Activated CD4-positive, CD25-positive, alpha-beta regulatory T cell (primary cell): ENCODE measurements at places on chromosomes 2 and 18.

DNA sequence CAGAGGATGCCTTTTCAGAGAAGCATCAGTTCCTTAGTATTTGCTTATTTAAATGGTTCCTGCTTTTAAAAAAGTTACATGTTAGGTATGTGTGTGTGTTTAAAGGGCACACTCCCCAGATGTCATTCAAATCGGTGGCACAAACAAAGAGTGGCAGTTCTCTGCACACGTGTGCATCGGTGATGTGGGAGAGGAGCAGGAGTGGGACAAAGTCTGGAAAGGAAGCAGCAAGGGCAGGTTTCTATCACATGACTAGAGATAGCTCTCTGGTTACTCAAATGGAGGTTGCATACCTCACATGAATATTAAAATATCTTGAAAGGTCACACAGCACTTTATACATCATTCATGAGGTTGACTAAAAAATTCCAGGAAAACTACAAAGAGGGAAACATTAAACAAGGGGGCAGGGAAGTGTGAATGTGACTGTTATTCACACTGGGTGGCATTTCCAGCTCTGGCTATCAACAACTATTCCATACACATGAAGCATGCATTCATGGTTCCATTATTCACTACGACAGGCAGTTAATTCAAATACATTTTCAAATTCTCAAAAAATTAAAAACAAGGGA is 64.7 kb downstream of the SEPTIN10 start:
- no peak for DNase-seq

DNA sequence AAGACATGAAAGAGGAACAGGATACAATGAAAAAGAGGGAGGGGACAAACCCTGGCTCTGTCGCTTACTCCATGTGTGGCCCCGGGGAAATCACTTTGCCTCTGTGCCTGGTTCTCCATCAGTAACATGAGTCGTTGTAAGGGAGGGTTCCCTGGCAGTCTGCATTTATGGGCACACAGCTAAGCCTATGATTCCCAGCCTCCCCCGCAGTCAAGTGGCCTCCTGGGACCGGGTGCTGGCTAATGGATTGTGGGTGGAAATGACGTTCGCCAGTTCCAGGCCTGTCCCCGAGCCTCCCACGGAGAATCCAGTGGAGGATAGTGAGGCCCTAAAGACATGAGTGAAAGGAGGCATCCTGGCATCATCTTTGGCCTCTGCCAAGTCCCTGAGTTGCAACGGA is 42.7 kb downstream of the SFXN5 start:
- DNase-seq: no peak

DNA sequence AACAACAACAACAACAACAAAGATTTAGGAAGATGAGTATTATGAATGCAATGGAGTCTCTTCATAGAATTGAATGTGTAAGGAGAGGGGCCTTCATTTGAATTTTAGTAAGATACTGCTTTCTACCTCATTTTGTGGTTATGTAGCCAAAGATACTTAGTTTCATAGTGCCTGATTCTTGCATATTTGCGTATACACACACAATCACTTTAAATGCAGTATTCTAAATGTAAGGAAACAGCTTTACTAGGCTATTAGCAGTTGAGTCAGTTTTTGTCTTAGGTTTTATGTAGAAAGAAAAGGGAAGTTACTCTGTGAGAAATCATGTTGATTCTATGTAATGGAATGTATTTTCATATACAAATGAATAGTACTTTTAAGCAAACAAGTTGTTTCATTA is 80.5 kb downstream of the HAUS1 start:
- no peak for DNase-seq

GRCh38 chr2:170925923-170926322 is 3.1 kb upstream of the GORASP2 start:
- DNase-seq: no peak

- DNase-seq: no peak
These were observed 22.6 kb upstream of the SUCLG1 start for GRCh38 chr2:84481702-84482101.

GRCh38 chr2:194559964-194560363 is 1097.1 kb upstream of the SLC39A10 start:
- DNase-seq: no peak

DNA sequence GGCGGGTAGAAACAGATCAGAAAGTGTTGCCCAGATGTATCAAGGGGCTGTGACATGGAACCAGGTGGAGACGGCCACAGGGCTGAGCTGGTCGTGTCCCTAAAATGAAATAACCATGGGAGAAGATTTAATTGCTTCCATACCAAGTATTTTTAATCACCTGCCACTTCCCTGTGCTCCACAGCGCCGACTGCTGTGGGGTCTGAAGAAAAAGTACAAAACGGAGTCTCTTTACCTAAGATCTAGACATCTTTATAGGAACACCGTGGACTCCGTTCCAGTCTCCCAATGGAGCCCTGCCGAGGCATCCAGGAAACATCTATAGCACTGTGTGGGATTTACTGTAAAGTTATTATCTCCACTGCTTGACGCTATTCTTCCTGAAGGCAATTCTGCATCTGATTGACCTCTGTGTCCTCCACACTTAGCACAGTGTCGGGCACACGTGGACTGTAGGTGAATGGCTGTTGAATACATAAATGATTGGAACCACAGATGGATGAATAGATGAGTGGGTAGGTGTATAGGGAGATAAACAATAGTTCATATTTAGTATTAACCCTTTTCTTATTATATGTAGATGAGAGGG is 21.6 kb upstream of the GYPC start:
- no peak for DNase-seq

GRCh38 chr2:102803041-102803896 is 41.4 kb downstream of the TMEM182 start:
- DNase-seq: no peak

DNA sequence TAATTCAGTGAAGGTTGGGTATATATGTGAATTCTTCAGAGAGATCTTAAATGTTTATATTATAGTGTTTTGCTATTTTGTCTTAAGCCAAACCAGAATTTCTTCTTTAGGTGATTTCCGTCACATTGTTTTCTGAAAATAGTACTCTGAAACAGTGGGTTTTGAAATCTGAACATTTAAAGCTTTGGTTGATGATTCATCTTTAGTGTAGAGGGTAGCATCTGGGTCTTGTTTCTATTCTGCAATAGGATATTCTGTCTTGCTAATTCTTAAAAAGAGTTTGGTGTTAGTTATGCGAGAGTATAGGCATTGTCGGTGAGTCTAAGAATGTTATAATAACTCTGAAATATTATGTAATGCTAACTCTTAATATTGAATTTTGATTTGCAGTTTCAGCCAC is 69.6 kb upstream of the FAM237A start:
- no peak for DNase-seq

GRCh38 chr18:2956056-2956455 is 56.9 kb downstream of the LPIN2 start:
- no peak for DNase-seq

- DNase-seq: no peak
These were observed 15.1 kb downstream of the GMCL1 start for GRCh38 chr2:69844560-69844959.

GRCh38 chr2:185967335-185967734 is 228.7 kb downstream of the FSIP2 start:
- DNase-seq: no peak

DNA sequence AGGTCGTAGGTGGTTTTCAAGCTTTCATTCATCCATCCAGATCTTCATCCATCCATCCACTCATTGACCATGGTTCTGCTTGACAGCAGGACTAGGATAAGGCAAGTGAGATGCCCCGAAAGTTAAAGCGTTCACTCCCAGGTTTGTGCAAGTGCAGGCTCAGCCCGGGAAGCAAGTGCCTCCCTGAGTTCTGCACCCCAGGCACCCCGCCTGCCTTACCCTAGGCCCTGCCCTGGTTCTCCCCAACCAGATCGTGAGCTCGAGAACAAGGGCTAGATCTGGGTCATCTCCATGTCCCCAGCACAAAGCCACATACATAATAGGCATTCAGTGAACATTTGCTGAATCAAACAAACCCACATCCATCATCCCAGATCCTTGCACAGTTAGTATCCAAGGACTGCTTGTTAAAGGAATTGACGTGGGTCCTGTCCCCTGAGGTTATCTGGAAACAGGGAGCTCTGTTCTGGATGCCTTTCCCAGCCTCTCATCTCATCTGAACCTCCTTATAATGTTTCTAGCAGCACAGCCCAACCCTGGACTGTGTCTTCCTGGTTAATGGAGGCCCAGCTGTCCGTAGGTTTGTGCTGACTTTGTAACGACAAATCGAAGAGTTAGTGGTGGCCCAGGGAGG is 116.1 kb upstream of the GPC1 start:
- DNase-seq: no peak

GRCh38 chr18:70489986-70490933 is 201.4 kb downstream of the SOCS6 start:
- no peak for DNase-seq

DNA sequence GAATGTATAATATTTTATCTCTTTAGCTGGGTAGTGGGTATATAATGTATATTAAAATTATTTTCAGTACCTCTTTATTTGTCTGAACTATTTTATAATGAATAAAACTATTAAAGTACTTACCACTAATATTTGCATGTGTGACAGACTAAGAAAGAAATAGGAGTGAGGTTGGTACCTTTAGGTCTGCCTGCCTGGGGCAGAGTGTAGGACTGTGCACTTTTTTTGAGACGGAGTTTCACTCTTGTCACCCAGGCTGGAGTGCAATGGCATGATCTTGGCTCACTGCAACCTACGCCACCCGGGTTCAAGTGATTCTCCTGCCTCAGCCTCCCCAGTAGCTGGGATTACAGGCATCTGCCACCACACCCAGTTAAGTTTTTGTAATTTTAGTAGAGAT is 18.8 kb downstream of the NCOA1 start:
- DNase-seq: no peak

GRCh38 chr2:118520246-118520645 is 327.2 kb downstream of the EN1 start:
- DNase-seq: no peak

DNA sequence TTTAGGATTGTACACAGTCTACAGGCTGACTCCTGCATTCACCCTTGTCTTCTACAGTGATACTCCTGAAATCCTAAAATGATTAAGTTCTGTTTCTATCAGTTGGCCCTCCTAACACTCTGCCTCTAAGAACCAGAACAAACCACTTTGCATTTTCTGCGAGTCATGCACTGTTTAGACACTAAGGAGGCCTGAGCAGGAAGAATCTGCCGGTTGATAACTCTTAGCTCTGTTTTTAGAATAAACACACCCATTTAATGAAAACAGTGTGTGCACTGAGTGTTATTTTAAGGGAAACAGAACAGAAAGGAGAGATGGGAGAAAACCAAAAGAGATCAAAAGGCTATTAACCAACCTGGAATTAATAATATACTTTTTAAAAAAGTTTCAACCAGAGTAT is 22.9 kb upstream of the SSB start:
- DNase-seq: no peak

GRCh38 chr2:209307161-209308001 is 116.5 kb upstream of the MAP2 start:
- no peak for DNase-seq

- DNase-seq: no peak
These were observed 4.1 kb downstream of the MTA3 start for GRCh38 chr2:42572297-42573081.

DNA sequence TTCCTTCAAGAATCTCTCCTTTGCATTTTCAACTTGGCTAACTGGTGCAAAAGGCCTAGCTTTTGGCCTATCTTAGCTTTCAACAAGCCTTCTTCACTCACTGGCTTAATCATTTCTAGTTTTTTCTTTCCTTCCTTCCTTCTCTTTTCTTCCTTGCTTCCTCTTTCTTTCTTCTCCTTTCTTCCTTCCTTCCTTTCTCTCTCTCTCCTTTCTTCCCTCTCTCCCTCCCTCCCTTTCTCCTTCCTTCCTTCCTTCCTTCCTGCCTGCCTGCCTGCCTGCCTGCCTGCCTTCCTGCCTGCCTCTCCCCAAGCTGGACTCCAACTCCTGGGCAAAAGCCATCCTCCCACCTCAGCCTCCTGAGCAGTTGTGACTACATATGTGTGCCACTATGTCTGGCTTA is 176.2 kb upstream of the APCDD1 start:
- DNase-seq: no peak

- DNase-seq: no peak
These were observed 611 bp downstream of the NOL10 start for GRCh38 chr2:10688921-10689807.

DNA sequence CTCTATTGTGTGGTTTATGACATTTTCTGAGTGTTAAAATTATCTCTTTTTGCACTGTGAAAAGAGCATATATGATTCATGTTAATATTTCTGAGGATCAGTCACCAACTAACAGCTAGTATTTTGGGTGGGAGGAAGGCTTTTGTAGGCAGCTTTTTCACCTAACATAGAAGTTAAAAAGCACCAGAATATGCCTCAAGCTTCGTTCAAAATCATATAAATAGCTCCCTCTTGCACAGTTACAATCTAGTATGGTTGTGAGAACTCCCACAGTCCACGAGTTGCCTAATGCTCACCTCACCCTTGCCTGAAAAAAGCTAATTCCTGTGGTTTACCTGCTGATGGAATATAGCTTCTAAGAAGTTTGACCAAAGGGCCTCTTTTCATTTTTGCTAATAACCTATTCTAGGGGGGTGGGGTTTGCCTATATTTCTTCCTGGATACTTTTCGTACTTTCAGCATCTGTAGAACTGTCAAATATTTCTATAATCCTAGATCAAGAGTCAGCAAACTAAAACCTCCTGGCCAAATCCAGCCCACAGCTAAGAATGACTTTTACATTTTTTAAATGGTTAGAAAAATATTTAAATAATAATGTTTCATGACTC is 167.1 kb upstream of the FOSL2 start:
- no peak for DNase-seq

- DNase-seq: no peak
These were observed 255.7 kb upstream of the ACVR2A start for GRCh38 chr2:147589127-147589526.

DNA sequence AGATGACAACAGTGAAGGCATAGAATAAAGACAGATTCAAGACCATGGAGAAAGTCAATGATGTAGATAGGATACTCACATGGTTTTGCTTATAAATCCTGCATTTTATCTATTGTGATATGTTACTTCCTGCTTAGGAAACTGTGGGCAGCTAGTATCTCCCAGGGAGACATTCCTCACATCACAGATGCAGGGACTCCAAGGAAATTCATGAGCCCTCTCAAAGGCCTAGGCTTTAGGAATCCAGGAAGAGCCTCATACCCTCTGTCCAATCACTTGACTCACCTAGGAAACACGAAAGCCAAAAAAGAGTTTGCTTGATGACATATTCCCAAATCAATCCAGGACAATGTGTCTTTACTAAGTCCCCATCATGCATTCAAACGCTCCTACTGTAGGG is 247.8 kb upstream of the KLHL29 start:
- no peak for DNase-seq

- DNase-seq: no peak
These were observed 160.8 kb downstream of the COL6A3 start for GRCh38 chr2:237253046-237253702.

DNA sequence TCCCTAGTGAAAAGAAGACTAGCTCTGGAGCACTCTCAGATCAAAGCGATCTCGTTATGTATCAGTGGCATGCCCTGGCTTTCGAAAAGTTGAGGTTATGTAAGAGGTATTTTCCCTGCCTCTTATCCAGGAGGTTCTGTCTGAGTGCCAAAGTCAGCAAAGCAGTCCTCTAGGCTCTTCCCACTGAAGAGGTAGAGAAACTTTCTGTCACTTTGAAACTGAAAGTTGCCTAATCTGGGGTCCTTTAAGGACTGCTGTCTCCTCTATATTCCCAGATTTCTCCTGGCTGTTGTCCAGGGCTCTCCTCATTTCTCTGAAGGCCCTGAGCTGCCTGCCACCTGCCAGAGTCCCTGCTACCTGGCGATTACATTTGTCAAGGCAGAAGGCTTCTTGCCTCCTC is 96.3 kb downstream of the B3GNT2 start:
- DNase-seq: no peak
